Effector memory CD8-positive, alpha-beta T cell (primary cell): ENCODE measurements at places on chromosomes 7 and 10.

- peak within 1 kb of the TSS; percentile 68 for H3K27ac ChIP-seq
- peaks cover 7% of the 10 kb centered on the region for H3K4me1 ChIP-seq
- no peak within 1 kb of the TSS for H3K4me3 ChIP-seq
- H3K36me3 ChIP-seq: no peaks in the 10 kb centered on the region
These were observed at the start of gene PANK1 for GRCh38 chr10:89644967-89645741. Gene PANK1, minus strand, starts transcription at chr10:89645242. Its CDS starts 351 bp downstream, at chr10:89644891.

GRCh38 chr10:126844406-126844805, 60.8 kb upstream of the DOCK1 start:
- H3K27ac ChIP-seq: no peak overlapping the region
- no peaks in the 10 kb centered on the region for H3K4me1 ChIP-seq
- H3K27me3 ChIP-seq: peaks cover 12% of the 10 kb centered on the region
- no peaks in the 10 kb centered on the region for H3K36me3 ChIP-seq

- H3K36me3 ChIP-seq: no peaks in the 10 kb centered on the region
- no peak overlapping the region for H3K4me3 ChIP-seq
- H3K27me3 ChIP-seq: no peaks in the 10 kb centered on the region
- H3K27ac ChIP-seq: no peak overlapping the region
These were observed 1120.3 kb upstream of the LRRTM3 start for GRCh38 chr10:65805511-65805910.

- peak overlapping the region; percentile 13 for H3K27ac ChIP-seq
- no peaks in the 10 kb centered on the region for H3K36me3 ChIP-seq
- H3K4me3 ChIP-seq: no peak overlapping the region
- H3K4me1 ChIP-seq: peaks cover 11% of the 10 kb centered on the region
- H3K27me3 ChIP-seq: peaks cover 7% of the 10 kb centered on the region
These were observed 10.6 kb downstream of the ZCCHC24 start for GRCh38 chr10:79434821-79435251.

DNA sequence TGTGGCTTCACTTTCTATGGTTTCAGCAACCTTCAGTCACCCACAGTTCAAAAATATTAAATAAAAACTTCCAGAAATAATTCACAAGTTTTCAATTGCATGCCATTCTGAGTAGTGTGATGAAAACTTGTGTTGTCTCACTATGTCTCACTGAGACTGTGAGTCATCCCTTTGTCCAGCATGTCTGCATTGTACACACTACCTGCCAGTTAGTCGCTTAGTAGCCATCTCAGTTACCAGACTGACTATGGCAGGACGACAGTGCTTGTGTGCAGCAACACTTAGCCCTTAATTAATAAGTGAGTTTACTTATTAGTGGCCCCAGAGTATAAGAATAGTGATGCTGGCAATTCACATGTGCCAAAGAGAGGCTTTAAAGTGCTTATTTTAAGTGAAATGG, 22.5 kb downstream of the CCDC186 start:
- peaks cover 5% of the 10 kb centered on the region for H3K4me1 ChIP-seq
- no peaks in the 10 kb centered on the region for H3K27me3 ChIP-seq
- no peak overlapping the region for H3K4me3 ChIP-seq
- no peak for DNase-seq
- peak overlapping the region; percentile 66 for H3K27ac ChIP-seq

DNA sequence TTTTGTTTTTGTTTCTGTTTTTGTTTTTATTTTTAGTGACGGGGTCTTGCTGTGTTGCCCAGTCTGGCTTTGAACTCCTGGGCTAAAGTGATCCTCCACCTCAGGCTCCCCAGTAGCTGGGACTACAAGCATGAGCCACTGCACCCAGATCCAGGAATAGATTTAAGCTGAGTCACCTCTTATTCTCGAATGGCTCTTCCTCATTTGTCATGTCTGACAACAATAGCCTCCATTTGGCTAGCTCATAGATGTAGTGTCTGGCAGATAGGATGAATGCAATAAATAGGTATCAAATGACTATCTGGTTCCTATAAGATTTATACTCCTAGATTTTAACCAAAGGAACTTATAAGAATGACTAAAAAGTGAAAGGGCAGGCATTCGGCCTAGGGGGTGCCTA, 172.9 kb downstream of the TMEM26 start:
- H3K36me3 ChIP-seq: no peaks in the 10 kb centered on the region
- H3K4me3 ChIP-seq: no peak overlapping the region
- H3K27ac ChIP-seq: no peak overlapping the region

DNA sequence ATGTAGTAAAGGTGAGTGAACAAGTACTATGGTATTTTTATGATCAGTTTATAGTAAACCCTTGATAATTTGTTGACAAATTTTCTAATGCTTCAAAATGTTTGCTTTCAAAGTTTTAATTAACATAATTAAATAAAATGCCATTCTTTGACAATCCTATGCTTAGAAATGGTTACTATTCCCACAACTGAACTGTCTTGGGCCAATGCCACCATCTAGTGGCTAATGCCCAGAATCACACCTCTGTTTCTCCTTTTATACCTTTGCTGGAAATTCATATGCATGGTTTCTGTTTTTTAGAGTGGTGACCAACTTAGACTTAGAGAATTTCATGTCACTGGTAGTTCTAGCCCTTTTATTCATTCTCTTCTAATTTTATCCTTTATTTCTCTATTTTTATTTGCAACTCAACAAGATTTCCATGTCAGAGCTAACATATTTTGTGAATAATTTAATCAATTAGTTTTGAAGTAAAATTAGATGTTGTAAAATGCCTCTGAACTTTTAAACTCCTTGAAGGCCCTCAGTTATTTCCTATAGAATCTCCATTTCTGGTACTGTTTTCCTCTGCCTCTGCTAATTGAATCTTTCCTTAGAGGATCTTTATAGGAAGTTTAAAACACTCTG, 31.1 kb downstream of the PCGF5 start:
- H3K27me3 ChIP-seq: no peaks in the 10 kb centered on the region
- H3K27ac ChIP-seq: no peak overlapping the region
- no peaks in the 10 kb centered on the region for H3K4me1 ChIP-seq
- peak; percentile 45 for DNase-seq
- peaks cover 55% of the 10 kb centered on the region for H3K36me3 ChIP-seq

DNA sequence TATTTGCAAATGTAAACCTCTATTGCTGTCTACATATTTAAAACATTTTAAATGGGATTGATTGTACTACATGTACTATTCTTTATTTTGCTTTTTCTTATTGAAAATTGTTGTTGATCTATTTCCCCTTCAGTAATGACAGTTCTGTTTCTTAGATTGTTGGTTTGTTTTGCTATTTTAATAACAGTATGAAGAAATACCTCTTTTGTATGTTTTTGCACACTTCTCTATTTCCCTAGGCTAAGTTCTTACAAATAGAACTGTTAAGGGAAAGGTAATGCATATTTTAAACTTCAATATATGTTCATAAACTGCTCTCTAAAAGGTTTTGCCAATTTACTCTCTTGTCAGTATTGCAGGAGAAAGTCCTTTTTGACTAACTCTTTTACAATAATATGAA, 195.0 kb upstream of the PRPS1L1 start:
- no peaks in the 10 kb centered on the region for H3K36me3 ChIP-seq
- H3K27me3 ChIP-seq: peaks cover 7% of the 10 kb centered on the region
- DNase-seq: no peak
- no peaks in the 10 kb centered on the region for H3K4me1 ChIP-seq
- no peak overlapping the region for H3K4me3 ChIP-seq

DNA sequence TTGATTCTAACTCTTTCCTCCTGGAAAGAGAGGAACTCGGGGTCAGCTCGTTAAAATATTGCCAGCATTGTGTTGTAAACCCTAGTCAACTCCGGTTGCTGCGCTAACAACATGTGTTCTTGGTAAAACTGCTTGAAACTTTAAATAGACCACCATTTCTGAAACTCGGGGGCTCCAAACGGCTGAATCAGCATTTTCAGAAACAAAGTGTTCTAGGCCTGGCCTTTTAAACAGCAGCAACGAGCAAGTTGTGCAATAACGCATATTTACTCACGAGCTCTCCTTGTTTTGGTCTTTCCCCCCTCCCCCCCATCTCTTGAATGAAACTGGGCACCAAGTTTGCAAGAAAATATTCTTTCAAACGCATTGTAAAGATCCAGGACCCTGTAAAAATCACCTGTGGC, 9.2 kb upstream of the GRB10 start:
- no peak overlapping the region for H3K27ac ChIP-seq
- peak overlapping the region; percentile 75 for H3K4me3 ChIP-seq
- H3K4me1 ChIP-seq: peaks cover 2% of the 10 kb centered on the region
- peaks cover 51% of the 10 kb centered on the region for H3K27me3 ChIP-seq
- no peak for DNase-seq
- H3K36me3 ChIP-seq: no peaks in the 10 kb centered on the region

DNA sequence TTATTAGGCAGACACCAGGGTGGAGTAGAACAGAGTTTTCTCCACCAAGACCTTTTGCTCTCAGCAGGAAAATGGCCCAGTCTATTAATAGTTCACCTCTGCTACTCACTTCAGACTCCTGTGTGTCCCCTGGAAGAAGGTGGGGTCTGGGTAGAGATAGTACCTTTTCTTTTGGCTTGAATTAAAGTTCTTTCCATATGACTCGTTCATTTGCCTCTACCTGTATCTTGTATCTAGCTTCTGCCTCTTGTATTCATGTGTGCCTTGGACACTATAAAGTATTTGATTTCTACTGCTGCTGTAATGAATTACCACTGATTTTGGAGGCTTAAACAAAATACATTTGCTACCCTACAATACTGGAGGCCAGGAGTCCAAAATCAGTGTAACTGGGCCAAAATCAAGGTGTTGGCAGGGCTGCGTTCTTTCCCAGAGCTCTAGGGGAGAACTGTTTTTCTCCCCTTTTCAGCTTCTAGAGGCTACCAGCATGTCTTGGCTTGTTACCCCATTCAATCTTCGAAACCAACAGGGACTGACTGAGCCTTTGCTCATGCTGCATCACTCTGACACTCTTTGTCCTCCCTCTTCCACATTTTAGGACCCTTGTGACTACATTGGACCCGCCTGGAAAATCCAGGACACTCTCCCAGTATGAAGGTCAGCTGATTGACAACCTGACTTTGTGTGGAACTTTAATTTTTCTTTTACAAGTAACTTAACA, 155.6 kb upstream of the PRSS58 start:
- no peak overlapping the region for H3K4me3 ChIP-seq
- H3K27me3 ChIP-seq: no peaks in the 10 kb centered on the region
- no peaks in the 10 kb centered on the region for H3K36me3 ChIP-seq
- no peak overlapping the region for H3K27ac ChIP-seq
- no peak for DNase-seq
- H3K4me1 ChIP-seq: peaks cover 5% of the 10 kb centered on the region

DNA sequence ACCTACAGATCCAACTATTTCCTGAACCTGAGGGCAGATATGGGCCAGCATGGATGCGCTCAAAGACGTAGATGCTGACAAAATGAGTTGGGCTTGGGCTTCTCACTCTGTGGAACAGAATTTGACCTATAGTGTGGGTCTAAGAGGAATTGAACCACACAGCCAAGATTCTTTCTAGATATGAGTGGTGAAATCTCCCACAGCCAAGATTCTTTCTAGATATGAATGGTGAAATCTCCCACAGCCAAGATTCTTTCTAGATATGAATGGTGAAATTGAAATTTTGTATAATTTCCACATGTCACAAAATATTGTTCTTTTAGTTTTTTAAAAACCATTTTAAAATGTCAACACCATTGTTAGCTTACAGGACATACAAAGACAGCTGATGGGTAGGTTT, 215.4 kb upstream of the LRGUK start:
- H3K4me3 ChIP-seq: no peak overlapping the region
- DNase-seq: no peak
- H3K27me3 ChIP-seq: no peaks in the 10 kb centered on the region
- H3K36me3 ChIP-seq: no peaks in the 10 kb centered on the region

DNA sequence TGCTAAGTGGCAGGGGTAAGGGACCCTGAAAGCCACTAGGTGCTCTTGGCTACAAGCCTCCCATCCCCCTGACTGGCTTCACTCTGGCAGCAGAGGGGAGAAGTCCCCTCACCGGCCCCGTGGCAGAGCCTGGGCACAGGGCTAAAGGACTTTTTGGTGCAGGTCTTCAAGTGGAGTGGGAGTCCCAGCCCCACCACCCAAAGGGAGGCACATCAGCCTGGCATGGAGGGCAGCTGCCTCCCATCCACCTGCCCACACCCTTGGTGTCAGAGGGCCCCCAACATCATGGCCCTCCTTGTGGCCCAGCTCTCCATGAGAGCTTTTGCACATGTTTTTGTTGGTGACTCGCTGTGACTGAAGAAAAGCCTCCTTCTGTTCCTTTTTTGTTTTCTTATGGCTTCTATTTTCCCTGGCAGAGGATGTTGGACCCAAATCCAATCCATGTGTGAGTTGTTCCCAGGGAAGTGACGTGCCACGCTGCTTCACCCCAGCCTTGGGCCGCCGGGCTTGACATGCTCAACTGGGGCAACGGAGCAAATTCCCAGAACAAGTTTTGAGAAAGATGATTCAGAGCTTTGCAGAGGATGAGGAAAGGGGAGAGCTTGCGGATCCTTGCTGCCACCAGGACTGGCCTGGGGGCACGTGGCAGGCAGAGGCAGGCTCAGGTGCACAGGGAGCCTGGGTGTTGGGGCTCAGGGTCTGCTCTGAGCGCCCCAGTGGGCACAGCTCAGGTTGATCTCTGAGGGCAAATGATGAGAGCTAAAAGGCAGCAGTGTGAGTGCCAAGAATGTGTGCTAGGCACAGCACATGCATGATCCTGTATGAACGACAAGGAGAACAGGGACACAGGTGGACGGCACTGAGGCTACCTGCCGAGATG, 1.9 kb upstream of the AEBP1 start:
- peaks cover 51% of the 10 kb centered on the region for H3K27me3 ChIP-seq
- no peak overlapping the region for H3K27ac ChIP-seq
- no peak for DNase-seq
- peaks cover 3% of the 10 kb centered on the region for H3K4me1 ChIP-seq
- no peaks in the 10 kb centered on the region for H3K36me3 ChIP-seq

DNA sequence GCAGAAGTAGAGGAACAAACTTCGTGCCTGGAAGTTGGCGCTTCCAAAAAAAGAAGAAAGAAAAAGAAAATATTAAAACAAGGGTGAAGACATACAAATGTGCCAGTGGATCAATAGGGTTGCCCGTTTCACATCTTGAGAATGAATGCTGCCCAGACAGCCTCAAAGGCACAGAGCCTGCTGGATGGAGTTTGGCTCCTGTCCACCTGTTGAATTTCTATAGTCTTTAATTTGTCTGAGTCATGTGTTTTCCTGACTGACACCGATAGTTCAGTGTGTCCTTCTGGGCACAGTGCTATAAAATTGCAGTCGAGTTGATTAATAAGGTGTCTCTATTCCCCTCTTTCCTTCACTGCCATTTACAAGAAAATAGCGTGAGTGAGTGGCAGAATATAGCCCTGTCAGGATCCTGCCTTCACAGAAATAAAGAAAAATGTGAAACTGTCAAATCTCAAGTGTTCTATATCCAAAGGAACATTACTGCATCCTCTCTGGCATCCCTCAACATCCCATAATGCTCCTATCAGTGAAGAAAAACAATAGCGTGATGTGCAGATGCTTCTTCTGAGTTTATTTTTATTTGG, 471.3 kb upstream of the AUTS2 start:
- H3K4me3 ChIP-seq: no peak overlapping the region
- H3K27ac ChIP-seq: no peak overlapping the region
- DNase-seq: no peak
- H3K27me3 ChIP-seq: no peaks in the 10 kb centered on the region
- H3K4me1 ChIP-seq: no peaks in the 10 kb centered on the region
- no peaks in the 10 kb centered on the region for H3K36me3 ChIP-seq

DNA sequence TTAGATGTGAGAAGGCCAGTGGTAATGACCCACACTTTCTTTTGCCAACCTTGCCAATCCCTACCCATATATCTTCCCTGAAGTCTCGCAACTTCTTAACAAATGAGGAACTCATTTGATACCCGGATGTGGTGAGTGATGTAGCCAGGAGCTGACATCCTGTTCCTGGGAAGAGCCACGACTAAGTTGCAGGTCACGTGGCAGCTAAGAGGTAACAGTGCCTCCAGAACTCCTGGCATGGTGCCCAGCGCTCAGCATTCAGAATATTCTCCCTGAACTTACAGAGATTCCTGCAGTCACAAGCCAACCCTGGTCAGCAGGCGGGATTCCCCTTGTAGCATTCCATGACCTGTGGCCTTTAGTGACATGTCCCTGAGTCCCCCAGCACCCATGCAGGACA, 282.5 kb downstream of the GALNT17 start:
- no peaks in the 10 kb centered on the region for H3K4me1 ChIP-seq
- H3K27me3 ChIP-seq: no peaks in the 10 kb centered on the region
- H3K4me3 ChIP-seq: no peak overlapping the region
- H3K27ac ChIP-seq: no peak overlapping the region
